A549 treated with Mapracorat at 1 μM for 4 hours (cell line): ENCODE measurements at places on chromosomes 4 and X. TPM values are rescaled to one million over a fixed set of nuclear protein-coding genes. Genes with fewer than 3 reads are reported as not detected.

NMU gene
- total RNA-seq, result 0.39 to 0.65 TPM (median 0.51 TPM) in 5 replicates

NPFFR2 gene
- total RNA-seq, result not detected in 5 replicates

GUCY1B1 gene
- 0.07 to 0.36 TPM (median 0.21 TPM) in 5 replicates for total RNA-seq

FAM9B gene
- not detected in 5 replicates for total RNA-seq

PTPN13 gene
- total RNA-seq, result 3.7 to 4.1 TPM (median 3.9 TPM) in 5 replicates

PRAF2 gene
- total RNA-seq, result 35.6 to 45.6 TPM (median 42.4 TPM) in 5 replicates
